Endothelial cell of umbilical vein (primary cell): ENCODE measurements at places on chromosomes 6 and 20. TPM values are rescaled to one million over a fixed set of nuclear protein-coding genes. Genes with fewer than 3 reads are reported as not detected.
A peak's percentile ranks its signal among the peaks of the same experiment; 100 is the strongest.

- peaks cover 75% of the 10 kb centered on the region for H3K4me1 ChIP-seq
- DNase-seq, result peak; percentile 92
- peak overlapping the region; percentile 13 for H3K4me3 ChIP-seq
- H3K27me3 ChIP-seq, result no peaks in the 10 kb centered on the region
- H3K36me3 ChIP-seq, result no peaks in the 10 kb centered on the region
Observed at GRCh38 chr6:12572896-12573827, 143.4 kb upstream of the PHACTR1 start.

GRCh38 chr6:157229132-157229618, 94.1 kb downstream of the TMEM242 start:
- H3K36me3 ChIP-seq, result no peaks in the 10 kb centered on the region
- DNase-seq, result no peak
- H3K27ac ChIP-seq, result no peak overlapping the region

- H3K36me3 ChIP-seq, result no peaks in the 10 kb centered on the region
- H3K27me3 ChIP-seq, result no peaks in the 10 kb centered on the region
- no peaks in the 10 kb centered on the region for H3K4me1 ChIP-seq
- H3K4me3 ChIP-seq, result no peak overlapping the region
Observed at GRCh38 chr6:69096681-69097080, 461.6 kb downstream of the ADGRB3 start.

GRCh38 chr6:90610751-90611542, 24.1 kb upstream of the MAP3K7 start:
- peak overlapping the region; percentile 57 for H3K4me3 ChIP-seq
- DNase-seq, result peak; percentile 28
- peaks cover 20% of the 10 kb centered on the region for H3K27me3 ChIP-seq

The SLC24A3 gene
- not detected in 2 replicates for total RNA-seq

DNA sequence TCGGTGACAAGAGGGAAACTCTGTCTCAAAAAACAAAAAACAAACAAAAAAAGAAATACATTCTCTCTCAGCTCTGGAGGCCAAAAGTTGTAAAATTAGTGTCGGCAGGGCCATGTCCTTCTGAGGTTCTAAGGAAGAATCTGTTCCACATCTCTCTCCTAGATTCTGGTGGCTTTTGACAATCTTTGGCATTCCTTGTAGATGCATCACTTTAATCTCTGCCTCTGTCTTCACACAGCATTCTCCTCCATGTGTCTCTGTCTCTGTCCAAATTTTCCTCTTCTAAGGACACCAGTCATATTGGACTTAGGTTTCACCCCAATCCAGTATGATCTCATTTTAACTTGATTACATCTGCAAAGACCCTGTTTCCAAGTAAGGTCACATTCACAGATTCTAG, 9.1 kb downstream of the PPP2R5D start:
- DNase-seq, result no peak
- peaks cover 10% of the 10 kb centered on the region for H3K36me3 ChIP-seq
- H3K4me3 ChIP-seq, result no peak overlapping the region
- H3K27me3 ChIP-seq, result no peaks in the 10 kb centered on the region

DNA sequence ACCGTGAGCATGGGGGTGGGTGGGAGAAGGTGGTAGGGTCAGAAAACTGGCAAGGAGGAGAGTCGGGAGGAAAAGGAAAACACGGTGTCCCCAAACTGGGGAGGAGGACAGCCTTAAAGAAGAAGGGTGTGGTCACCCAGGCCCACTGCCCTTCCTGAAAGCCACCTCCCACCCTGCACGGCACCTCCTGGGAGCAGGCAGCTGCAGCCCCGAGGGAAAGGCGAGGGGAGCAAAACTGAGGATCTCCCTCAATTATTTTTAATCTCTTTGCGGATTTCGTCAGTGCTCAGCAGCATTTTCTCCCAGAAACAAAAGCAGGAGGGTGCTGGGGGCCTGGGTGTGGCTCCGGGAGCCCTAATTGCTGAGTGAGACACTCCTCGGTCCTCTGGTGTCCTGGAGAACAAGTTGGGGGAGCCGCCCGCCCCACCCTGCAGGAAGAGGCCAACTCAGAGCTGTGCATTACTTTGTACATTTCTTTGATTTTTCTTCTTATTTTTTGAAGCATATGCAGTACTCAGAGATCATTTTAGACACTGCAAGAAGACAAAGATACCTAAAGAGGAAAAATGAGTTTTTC, 56.4 kb downstream of the RIOK1 start:
- no peak for DNase-seq
- no peaks in the 10 kb centered on the region for H3K36me3 ChIP-seq
- no peaks in the 10 kb centered on the region for H3K27me3 ChIP-seq
- no peak overlapping the region for H3K27ac ChIP-seq
- no peak overlapping the region for H3K4me3 ChIP-seq
- no peaks in the 10 kb centered on the region for H3K4me1 ChIP-seq

The SMIM13 gene
- total RNA-seq, result 14.7 and 19.4 TPM in 2 replicates

The MOCS3 gene
- total RNA-seq, result 3.6 and 4.2 TPM in 2 replicates

DNA sequence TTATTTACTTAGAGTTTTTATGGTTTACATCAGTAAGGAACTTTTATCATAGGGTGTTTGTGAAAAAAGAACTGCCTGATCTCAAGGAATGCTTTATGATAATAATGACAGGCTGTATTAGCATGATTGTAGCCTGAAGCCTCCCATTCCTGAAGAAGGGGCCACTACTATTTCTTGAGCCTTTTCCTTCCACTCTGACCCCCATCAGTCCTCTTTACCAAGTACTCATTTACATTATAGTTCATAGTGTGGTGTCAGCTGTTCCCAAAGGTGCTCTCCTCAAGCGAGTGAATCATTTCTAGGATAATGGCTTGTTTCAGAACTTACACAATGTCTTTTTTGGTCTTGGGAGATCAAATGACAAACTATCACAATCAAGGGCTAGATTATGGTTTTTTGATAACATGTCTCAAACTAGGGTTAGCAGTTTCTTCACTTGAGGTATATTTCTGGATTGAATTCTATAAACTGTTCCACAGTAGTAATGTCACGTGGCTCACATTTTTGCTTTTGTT, 283.6 kb downstream of the CDKAL1 start:
- DNase-seq, result no peak
- H3K27me3 ChIP-seq, result no peaks in the 10 kb centered on the region
- H3K36me3 ChIP-seq, result no peaks in the 10 kb centered on the region

The RFX6 gene
- total RNA-seq, result not detected in 2 replicates

- no peak overlapping the region for H3K4me3 ChIP-seq
- H3K27me3 ChIP-seq, result no peaks in the 10 kb centered on the region
- H3K4me1 ChIP-seq, result peaks cover 9% of the 10 kb centered on the region
Observed at GRCh38 chr6:35064757-35065440, 76.2 kb downstream of the TCP11 start.

DNA sequence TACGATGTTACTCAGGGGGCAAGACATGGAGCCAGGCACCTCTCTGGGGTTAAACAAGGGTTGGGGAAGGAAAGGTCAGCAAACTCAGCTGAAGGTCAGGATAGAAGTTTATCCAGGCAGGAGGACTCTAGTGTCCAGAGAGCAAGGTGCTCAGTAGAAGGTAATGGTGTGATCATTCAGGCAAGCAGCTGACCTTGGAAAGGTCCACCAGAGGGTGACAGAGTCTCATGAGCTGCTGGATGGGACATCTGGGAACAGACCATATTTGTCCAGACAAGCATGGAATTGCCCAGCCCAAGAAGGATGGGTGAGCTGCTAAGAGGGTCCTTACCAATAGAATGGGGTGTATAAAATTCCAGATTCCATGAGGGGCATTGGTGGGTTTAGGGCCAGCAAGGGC, 89.5 kb downstream of the MAP3K7 start:
- no peak for DNase-seq
- H3K36me3 ChIP-seq, result no peaks in the 10 kb centered on the region
- H3K4me1 ChIP-seq, result peaks cover 26% of the 10 kb centered on the region
- no peak overlapping the region for H3K27ac ChIP-seq
- no peak overlapping the region for H3K4me3 ChIP-seq
- no peaks in the 10 kb centered on the region for H3K27me3 ChIP-seq

DNA sequence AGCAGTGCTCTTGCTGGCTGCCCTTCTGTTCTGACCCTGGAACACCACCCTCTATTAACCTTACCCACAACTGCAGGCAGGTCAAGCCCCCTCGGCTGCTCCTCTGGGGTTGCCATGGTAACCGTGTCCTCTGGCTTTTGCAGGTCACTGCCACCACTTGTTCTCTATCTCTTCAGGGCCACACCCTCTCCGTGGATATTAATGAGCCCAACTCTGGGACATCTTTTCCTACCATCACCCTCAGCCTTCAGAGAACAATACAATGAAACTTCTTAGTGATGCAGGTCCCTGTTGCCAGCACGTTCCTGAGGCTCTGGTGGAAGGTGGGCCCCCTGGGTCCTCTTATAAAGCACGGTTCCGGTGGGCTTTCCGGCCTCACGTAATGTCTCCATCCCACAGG, 30.8 kb upstream of the MICB start:
- H3K36me3 ChIP-seq, result no peaks in the 10 kb centered on the region
- H3K27me3 ChIP-seq, result peaks cover 7% of the 10 kb centered on the region
- no peaks in the 10 kb centered on the region for H3K4me1 ChIP-seq
- no peak for DNase-seq

DNA sequence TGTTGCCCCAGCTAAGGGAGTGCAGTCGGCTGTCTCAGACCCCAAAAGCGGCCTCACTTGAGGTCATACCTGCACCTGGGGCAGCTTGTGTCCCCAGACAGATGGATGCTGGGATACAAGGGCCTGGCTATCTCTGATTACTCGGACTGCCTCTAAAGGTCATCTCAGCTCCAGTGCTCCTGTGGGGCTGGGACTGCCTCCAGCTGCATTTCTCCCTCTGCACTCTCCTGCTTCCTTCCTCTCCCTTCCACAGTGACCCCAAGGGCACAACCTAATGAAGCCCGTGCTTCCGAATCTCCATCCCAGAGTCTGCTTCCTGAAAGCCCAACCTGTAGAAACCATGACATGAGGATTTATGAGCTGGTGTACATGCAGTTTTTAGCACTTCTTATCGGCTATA, 22.8 kb upstream of the OCSTAMP start:
- no peaks in the 10 kb centered on the region for H3K27me3 ChIP-seq
- H3K27ac ChIP-seq, result no peak overlapping the region
- H3K4me3 ChIP-seq, result no peak overlapping the region
- DNase-seq, result peak; percentile 51

The PTPRK gene
- 74.0 and 88.3 TPM in 2 replicates for total RNA-seq

DNA sequence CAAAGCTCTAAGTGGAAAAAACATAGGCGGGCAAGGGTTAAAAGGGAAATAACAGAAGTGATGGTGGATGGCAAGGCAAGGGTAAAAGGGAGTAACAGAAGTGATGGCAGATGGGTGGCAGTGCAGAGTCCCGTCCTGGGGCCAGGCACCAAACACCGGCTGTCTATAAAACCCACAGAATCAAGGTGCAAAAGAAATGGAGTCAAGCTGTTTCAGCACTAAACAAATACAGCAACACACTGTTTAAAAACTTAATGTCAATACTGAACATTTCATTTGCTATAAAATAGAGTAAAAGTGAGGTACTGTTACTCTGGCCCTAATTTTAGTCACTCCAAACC, 87.6 kb downstream of the MAN1A1 start:
- H3K4me3 ChIP-seq, result no peak overlapping the region
- no peaks in the 10 kb centered on the region for H3K4me1 ChIP-seq
- no peaks in the 10 kb centered on the region for H3K36me3 ChIP-seq
- no peak for DNase-seq
- H3K27me3 ChIP-seq, result no peaks in the 10 kb centered on the region

- H3K27ac ChIP-seq, result no peak overlapping the region
- H3K36me3 ChIP-seq, result no peaks in the 10 kb centered on the region
- no peak for DNase-seq
Observed at GRCh38 chr20:40753472-40753871, 64.4 kb upstream of the MAFB start.

DNA sequence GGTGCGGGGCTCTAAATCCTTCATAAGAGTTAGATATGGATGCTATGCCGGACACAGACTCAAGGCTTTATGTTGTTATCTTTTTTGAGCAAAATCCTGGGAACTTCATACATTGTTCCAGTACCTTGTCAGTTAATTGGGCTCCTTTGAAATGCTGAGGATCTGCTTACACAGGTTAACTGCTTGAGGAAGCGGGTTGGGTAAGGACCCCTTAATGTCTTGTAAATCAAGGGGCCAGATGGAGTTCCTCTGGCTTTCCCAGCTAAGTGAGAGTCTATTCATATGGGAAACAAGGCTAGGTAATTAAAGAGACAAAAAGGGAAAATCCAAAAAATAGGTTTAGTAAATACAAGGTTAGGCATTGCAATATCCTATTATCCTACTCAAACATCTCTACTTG, 141.5 kb downstream of the OR2B2 start:
- H3K27ac ChIP-seq, result no peak overlapping the region
- peaks cover 2% of the 10 kb centered on the region for H3K4me1 ChIP-seq
- no peak for DNase-seq
- no peaks in the 10 kb centered on the region for H3K36me3 ChIP-seq
- peaks cover 16% of the 10 kb centered on the region for H3K27me3 ChIP-seq

- no peak overlapping the region for H3K27ac ChIP-seq
- H3K36me3 ChIP-seq, result peaks cover 2% of the 10 kb centered on the region
- peaks cover 11% of the 10 kb centered on the region for H3K4me1 ChIP-seq
- DNase-seq, result no peak
- no peak overlapping the region for H3K4me3 ChIP-seq
Observed at GRCh38 chr6:21679761-21680265, 86.3 kb downstream of the SOX4 start.

DNA sequence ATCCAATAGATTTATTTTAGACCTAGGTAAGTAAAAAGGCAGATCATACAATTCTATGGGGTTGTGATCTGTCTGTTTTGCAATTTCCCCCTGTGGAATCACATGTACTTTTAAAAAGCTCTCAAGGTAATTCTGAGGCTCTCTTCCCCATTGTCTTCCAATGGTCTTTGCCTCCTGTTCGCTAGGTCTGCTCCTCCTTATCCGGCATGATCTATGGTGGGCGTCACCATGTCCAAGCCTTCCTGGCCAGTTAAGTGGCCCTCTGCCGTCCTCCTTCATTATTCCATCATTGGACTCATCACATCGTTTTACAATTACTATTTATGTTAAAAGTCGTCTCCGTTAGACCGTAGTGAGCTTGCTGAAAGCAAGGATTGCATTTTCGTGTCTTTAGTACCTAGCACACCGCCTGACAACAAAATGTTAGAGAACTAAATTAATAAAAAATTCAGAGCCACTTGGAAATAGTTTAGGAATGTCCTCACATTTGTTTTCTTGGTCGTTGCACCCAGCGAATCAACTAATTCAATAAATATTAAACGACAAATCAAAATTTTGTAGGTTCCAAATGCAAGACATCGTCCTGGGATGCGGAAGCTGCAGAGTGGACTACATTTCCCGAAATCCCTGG, 2.2 kb upstream of the STXBP5 start:
- H3K4me3 ChIP-seq, result peak overlapping the region; percentile 58
- H3K4me1 ChIP-seq, result peaks cover 20% of the 10 kb centered on the region
- no peaks in the 10 kb centered on the region for H3K27me3 ChIP-seq
- no peaks in the 10 kb centered on the region for H3K36me3 ChIP-seq
- DNase-seq, result no peak
- peak overlapping the region; percentile 86 for H3K27ac ChIP-seq

DNA sequence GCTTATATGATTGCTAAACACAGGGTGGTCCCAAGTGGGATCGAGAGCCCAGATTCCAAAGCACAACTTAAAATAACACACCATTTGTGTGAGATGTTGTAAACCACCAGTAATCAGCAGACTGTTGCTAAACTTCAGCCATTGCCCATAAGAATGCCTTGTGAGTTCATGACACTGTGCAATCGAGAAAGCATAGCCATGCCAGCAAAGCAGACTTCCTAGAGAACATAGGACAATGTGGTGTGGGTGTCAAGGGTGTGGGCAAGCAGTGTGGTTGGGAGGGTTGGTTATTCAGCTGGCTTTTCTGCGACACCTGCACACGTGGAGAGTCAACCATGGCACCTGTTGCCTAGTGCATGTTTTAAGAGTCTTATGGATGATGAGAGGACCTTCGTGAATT, 16.1 kb upstream of the CALHM6 start:
- no peak overlapping the region for H3K4me3 ChIP-seq
- H3K36me3 ChIP-seq, result no peaks in the 10 kb centered on the region
- DNase-seq, result no peak
- no peaks in the 10 kb centered on the region for H3K27me3 ChIP-seq
- no peak overlapping the region for H3K27ac ChIP-seq
- H3K4me1 ChIP-seq, result peaks cover 3% of the 10 kb centered on the region

The L3MBTL1 gene
- 7.1 and 8.2 TPM in 2 replicates for total RNA-seq
